ENCODE measurements at places on chromosomes 4 and X. TPM values are rescaled to one million over a fixed set of nuclear protein-coding genes. Genes with fewer than 3 reads are reported as not detected.

Gene HSFX4
- not detected for total RNA-seq

Gene SSX3
- not detected for total RNA-seq

Gene TCP11X2
- not detected for total RNA-seq

Gene PRKG2
- total RNA-seq, result 21.0 TPM

Gene HMX1
- total RNA-seq, result not detected

Gene TRIM75
- not detected for total RNA-seq

Gene ARFIP1
- total RNA-seq, result 8.9 TPM

Gene SH3D19
- total RNA-seq, result not detected
